ENCODE measurements at places on chromosomes 13 and 19.

- DNase-seq: no peak
Observed at GRCh38 chr13:35965226-35965927, 165.8 kb downstream of the DCLK1 start.

DNA sequence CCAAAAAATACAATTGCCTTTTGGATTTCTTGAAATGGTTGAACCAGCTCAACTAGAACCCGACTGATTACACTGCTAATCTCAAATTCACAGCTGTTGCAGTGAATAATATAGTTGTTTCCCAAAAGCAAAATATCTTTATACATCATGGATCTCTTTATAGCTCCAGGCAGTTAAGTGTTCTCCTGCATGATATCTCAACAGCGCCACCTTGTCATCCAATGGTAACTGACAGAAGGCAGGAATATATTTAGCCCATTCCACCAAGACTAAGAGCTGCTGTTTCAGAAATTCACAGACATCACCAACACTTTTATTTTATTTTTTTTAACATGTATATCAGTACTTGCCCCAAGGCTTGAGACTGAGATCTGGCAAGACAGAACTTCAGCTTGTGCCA is 1141.0 kb upstream of the PRR20A start:
- DNase-seq: no peak

DNA sequence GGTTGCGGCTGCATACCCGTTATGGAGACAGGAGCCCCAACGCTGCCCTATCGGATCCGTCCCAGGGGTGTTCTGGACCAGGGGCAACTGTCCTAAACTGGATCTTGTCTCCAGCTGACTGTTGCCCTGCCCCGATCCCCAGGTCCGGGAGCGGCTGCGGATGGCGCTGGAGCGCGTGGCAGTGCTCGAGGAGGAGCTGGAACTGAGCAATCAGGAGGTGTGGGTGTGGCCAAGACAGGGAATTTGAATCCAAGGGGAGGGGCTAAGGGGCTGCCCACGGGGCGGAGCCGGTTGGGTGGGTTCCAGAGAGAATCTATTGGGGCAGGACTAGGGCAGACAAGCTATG is 9.9 kb downstream of the PPFIA3 start:
- no peak for DNase-seq

- no peak for DNase-seq
Observed at GRCh38 chr19:15544970-15545369, 36.6 kb downstream of the CYP4F22 start.

DNA sequence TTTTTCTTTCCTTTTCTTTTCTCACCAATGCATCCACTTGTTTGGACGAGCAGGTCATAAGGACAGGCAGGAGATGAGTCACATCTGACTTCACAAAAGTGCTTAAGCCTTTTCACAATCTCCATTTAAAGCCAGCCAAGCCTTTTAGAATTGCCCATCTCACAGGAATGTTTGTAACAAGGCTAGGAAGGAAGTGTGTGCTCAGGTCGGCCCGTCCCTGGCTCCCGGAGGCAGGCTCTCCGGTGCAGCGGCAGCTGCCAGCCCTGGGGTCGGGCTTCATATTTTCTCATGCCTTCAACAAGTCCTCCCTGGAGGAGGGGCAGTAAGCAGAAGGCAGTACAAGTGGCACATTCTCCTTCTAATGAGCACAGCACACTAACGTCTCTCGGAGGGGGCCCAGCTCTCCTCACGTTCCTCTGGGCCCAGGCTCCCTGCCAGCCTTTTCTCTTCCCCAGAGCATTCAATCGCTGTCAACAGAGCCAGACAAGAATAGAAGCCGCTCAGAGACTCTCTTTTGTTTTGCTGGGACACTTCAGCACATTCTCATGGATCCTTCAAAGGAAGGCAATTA is 180.5 kb downstream of the COL4A1 start:
- DNase-seq: peak; percentile 97

GRCh38 chr19:4539693-4540581 is at the start of gene LRG1:
TSS of gene LRG1 (minus strand) at chr19:4540036. CDS start at chr19:4540013, 23 bp downstream.
- peak; percentile 63 for DNase-seq

- no peak for DNase-seq
Observed at GRCh38 chr19:35254341-35255297, 5.8 kb downstream of the LSR start.

- DNase-seq: no peak
Observed at GRCh38 chr13:30499338-30499737, 33.6 kb upstream of the HMGB1 start.

DNA sequence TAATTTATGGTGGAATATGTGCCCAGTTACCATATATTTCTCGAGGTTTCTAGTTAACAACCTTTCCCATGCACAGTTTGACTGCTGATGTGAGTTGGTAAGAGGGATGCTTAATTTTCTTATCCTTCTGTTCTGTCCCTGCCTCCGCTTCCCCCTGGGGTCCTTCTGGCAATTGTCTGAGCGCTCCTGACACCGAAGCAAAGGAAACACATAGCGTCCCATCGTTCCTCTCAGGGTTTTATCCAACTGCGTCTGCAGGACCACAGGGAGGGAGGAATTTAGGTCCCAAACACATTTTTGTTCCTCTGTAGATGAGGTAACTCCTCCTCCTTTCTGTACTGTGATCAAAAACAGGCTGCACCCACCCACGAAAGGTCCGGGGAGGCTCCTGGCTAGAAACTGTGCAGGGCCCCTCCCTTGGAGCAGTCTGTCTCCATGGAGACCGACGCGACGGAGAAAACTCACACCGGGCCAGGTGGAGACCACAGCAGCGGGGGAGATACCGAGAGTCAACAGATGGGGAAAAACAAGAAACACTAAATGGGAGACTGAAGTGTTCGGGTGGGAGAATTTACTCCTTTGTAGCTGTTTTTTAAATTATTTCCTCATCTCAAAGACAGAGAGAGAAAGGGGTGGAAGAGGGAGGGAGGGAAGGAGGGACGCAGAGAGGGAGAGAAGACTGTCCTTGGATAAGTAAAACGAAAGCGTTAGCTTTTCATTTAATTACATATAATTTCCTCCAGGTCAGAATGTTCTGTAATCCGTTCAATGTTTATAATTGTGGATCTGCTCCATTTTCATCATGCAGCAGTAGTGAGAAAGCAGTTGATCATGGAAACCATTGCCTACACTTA is 191.8 kb upstream of the NBEA start:
- DNase-seq: peak; percentile 4

DNA sequence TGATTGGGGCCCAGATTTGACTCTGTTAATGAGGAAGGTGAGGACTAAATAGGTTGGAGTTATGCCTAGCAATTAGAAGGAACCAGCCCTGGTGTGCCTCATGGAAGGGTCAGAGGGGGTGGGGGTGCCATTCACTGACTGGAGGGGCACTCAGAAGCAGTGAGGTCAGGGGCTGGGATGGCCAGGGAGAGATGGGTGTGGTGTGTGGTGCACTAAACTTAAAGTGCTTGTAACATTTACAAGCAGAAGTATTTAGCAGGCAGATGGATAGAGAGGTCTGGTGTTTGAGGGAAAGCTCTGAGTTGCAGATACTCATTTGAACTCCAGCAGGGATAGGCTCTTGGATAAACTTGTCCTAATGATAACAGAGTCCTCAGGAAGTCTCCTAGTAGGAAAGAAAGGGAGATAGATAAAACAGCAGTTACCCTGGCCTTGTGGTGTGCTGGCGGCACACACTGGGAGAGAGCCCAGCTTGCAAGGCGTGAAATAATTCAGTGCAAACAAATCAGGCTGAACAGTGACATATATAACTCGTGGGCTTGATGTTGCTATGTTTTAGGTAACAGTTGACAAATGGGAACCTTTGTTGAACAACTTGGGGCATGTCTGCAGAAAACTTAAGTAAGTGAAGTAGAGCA is 20.0 kb upstream of the UPF3A start:
- DNase-seq: no peak

GRCh38 chr13:49840675-49841074 is 48.2 kb upstream of the KPNA3 start:
- no peak for DNase-seq

GRCh38 chr19:18848878-18849661 is 17.3 kb downstream of the UPF1 start:
- DNase-seq: peak; percentile 72

DNA sequence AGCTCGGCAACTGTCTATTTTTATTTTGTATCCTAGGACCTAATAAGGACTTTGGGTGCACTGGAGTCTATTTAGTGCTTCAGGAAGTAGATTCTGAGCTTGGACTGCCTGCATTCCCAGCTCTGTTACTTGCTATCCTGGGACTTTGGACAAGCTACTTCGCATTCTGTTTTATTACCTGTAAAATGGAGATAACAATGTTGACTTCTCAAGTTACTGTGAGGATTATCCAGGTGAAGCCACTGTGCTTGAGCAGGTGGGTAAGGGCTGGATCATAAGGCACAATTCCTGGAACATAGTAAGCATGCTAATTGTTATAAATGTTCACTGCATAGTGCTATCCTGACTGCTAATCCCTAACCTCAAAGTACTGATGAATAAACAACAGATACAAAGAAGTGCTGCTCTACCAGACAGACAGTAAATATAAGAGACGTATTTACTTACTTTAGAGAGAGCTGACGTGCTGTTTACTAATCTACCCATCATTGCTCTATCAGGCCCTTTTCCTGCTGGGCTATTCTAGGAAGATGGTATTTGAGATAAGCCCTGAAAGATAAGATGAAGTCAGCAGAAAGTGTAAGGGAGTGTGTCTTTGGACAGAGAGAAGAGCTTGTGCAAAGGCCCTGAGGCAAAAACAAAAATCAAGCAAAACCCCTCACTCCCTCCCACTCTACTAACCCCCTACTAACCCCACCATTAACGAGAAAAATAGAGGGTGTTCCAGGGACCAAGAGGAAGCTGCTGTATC is 50.8 kb upstream of the FLT1 start:
- no peak for DNase-seq

GRCh38 chr19:19490214-19490968 is 25.0 kb downstream of the TSSK6 start:
- DNase-seq: peak; percentile 91

DNA sequence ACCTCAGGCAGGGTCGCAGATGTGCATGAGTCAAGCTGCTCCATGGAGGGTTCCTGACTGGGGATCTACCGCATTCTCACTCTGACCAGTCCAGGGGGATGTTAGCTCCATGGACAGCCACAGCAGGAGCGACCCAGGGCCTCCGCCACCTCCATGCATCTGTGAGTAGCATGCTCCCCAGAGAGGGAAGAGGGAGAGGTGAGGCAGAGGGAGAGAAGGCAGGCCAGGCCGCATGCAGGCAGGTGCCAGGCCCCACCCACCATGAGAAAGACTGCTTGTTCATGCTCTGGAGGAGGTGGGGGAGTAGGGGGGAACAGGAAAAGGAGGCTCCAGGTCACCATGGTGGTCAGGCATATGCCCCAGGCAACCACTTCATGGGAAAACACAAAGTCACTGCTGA is 20.3 kb downstream of the TUBA3C start:
- no peak for DNase-seq

DNA sequence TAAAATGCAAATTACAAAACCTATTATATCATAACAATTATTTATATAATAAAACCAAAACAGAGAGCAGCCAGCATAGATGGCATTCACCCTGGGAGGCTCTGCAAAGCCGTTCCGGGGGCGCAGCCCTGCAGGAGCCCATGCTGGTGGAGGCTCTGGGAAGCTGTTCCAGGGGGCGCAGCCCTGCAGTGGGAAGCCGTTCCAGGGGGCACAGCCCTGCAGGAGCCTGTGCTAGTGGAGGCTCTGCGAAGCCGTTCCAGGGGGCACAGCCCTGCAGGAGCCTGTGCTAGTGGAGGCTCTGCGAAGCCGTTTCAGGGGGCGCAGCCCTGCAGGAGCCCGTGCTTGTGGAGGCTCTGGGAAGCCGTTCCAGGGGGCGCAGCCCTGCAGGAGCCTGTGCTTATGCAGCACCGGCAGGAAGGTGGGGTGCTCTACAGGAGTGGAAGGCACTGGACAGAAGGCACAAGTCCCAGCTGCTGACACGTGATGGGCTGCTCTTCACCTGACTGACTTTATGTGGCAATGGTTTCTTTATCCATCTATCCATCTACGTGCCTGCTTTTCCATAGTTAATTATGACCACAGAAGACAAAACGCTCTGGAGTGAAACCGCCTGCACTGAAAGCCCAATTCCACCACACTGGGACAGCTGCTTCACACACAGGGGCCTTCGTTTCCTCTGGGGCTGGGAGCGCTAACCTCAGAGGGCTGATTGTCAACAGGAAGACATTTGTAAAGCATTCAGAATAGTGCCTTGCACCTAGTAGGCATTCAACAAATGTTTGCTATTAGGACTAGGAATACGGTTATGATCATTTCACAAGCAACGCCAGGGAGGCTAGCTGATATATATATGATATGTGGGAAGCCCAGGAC is 23.7 kb downstream of the PCID2 start:
- DNase-seq: no peak

- no peak for DNase-seq
Observed at GRCh38 chr13:66446413-66446812, 783.7 kb downstream of the PCDH9 start.

- peak; percentile 74 for DNase-seq
Observed at GRCh38 chr13:110422913-110423688, 116.0 kb downstream of the COL4A2 start.

GRCh38 chr19:4288091-4288777 is 9.2 kb downstream of the SHD start:
- no peak for DNase-seq

- DNase-seq: no peak
Observed at GRCh38 chr13:47148543-47148942, 251.7 kb upstream of the HTR2A start.

DNA sequence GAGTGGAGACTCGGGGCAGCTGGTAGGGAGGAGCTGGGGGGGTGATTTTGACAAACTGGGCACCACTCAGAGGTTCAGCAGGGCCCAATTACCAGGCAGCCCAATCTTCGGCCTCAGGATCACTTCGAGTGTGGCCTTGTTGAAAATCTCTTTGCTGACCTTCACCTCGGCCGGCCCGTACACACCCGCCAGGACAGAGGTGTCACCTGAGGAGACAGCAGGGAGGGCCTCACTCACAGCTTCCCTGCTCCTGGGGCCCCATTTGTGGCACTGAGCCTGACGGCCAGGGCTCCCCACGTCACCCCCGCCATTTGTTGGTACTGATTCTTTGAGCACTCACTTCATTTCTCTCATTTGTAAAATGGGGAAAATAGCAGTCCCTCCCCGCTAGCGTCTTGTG is 4.4 kb downstream of the EXOSC5 start:
- DNase-seq: no peak

GRCh38 chr19:30780032-30780431 is 407.8 kb downstream of the ZNF536 start:
- DNase-seq: no peak

- no peak for DNase-seq
Observed at GRCh38 chr13:63972328-63972727, 2556.7 kb upstream of the PCDH20 start.

- DNase-seq: no peak
Observed at GRCh38 chr13:24264976-24265375, 44.4 kb upstream of the C1QTNF9 start.

- DNase-seq: no peak
Observed at GRCh38 chr13:50691681-50692263, 151.7 kb downstream of the DLEU7 start.

DNA sequence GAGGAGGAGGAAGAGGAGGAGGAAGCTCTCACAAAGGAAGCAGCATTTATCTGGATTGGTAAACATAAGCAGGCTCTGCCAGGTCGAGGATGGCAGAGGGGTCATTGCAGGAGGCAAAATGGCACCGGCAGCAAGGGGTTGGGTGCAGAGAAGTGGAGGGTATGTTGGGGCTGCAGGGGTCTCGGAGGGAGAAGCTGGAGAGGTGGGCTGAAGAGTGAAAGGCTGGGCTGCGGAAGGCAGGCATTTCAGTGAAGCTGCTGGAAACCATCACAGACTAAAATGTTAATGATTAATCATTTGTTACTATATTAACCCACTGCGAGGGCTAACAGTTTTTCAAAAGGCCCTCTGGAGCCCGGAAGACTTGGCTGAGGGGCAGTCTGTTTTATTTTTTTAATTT is 24.6 kb downstream of the TPT1 start:
- no peak for DNase-seq

Measured in choroid plexus epithelial cell (primary cell).